ENCODE measurements at places on chromosomes 1 and 21.
A peak's percentile ranks its signal among the peaks of the same experiment; 100 is the strongest.

DNA sequence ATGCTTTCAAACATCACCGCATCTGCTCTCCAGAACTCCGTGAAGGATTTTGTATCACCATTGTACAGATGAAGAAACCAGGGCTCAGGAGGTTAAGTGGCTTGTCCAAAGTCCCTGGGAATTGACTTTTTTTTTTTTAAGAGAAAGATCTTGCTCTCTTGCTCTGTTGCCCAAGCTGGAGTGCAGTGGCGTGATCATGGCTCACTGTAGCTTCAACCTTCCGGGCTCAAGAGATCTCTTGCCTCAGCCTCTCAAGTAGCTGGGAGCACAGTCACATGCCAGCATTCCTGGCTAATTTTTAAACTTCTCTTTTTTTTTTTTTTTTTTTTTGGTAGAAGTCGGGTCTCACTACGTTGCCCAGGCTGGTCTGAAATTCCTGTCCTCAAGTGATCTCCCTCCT lies 6.9 kb upstream of the TAS1R2 start:
- DNase-seq: no peak

DNA sequence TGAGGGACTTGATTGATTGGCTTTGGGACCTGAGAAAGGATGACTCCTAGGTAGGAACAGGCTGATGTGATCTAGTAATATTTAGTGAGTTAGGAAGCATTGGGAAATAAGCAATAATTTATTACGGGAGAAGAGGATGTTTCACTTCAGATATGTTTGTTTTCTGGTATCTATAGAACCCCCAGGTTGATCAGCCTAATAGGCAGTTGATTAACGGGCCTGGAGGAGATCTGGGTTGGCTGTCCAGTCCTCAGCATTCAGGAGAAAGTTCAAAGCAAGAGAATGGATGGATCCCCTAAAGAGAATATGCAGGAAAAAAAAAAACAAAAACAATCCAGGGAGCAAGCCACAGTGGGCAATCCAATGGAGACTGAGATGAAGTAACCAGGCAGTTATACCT lies 48.2 kb upstream of the AKT3 start:
- DNase-seq: no peak

DNA sequence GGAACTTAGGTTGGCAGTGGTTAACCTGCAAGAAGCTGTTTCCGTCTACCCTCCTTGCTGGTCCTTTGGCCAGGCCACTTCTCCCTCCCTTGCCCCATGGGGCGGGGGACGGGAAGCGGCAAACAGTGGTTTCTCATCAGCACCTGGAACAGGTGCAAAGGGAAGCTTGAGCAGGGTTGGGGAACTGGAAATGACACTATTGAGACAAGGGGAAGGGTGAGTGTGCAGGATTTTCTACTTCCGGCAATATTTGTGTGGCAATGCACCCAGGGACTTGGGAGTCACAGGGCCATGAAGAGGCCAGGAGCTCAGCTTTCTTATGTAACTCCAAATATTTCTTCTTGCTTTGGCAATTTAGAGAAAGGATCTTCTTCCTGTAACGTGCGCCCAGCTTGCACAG lies 29.0 kb upstream of the SARS1 start:
- no peak for DNase-seq

GRCh38 chr1:214259353-214259977 lies 21.5 kb upstream of the SMYD2 start:
- no peak for DNase-seq

- no peak for DNase-seq
Measured at GRCh38 chr21:42132183-42132582, 61.1 kb downstream of the UMODL1 start.

DNA sequence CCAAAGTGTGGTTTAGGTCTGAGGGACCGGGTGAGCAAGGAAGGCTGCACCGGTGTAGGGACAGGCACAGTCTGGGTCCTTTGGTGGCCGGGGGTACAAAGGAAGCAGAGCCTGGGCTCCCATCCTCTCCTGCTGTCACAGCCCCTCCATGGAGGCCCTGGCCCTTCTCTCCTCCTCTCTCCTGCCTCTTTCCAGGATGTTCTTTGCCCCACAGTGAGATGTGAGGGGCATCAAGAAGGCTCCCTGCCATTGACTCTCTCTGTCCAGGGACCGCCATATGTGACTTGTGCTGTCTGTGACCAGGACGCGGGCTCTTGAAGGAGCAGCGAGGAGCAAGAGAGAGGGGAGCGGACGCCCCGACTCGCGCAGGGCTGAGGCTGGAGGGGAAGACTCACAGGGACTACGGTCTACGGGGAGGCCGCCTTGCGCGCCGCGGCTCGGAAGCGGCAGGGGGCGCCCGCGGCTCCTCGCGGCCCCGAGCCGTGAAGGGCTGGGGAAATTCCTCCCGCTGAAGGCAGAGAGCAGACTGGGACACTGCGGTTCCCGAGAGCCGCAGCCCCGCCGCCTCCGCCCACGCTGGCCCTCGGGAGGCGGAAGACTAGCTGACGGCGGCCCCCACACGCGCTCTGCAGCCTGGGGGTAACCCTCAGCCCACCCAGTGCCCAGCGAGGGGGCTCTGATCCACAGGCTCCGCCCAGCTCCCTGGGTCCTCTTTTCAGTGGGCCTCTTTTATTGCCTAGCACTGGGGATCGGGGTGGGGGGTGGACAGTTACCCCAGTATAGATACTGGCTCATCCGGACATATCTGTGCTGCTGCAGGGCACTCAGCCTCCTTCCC lies 40.8 kb downstream of the MAB21L3 start:
- peak; percentile 87 for DNase-seq

GRCh38 chr21:19781881-19782652 lies 1216.1 kb upstream of the NCAM2 start:
- DNase-seq: no peak

- no peak for DNase-seq
Measured at GRCh38 chr1:62597281-62597680, at the start of gene ANGPTL3. Gene ANGPTL3 (plus strand): TSS chr1:62597520. CDS start chr1:62597567, 47 bp downstream.
